ENCODE measurements at places on chromosomes 6 and 20.

GRCh38 chr20:44437497-44437896 is 38.2 kb upstream of the TTPAL start:
- DNase-seq = no peak

DNA sequence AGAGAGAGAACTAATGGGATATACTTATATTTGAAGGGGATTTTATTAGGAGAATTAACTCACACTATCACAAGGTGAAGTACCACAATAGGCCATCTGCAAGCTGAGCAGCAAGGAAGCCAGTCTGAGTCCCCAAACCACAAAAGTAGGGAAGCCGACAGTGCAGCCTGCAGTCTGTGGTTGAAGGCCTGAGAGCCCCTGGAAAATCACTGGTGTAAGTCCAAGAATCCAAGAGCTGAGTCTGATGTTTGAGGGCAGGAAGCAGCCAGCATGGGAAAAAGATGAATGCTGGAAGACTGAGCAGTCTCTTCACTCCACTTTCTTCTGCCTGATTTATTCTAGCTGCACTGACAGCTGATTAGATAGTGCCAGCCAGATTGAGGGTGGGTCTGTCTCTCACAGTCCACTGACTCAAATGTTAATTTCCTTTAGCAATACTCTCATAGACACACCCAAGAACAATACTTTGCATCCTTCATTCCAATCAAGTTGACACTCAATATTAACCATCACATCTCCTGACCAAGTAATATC is 823.9 kb downstream of the PHF3 start:
- no peak for DNase-seq

- no peak for DNase-seq
These were observed 108.1 kb downstream of the CEBPB start for GRCh38 chr20:50298554-50299324.

DNA sequence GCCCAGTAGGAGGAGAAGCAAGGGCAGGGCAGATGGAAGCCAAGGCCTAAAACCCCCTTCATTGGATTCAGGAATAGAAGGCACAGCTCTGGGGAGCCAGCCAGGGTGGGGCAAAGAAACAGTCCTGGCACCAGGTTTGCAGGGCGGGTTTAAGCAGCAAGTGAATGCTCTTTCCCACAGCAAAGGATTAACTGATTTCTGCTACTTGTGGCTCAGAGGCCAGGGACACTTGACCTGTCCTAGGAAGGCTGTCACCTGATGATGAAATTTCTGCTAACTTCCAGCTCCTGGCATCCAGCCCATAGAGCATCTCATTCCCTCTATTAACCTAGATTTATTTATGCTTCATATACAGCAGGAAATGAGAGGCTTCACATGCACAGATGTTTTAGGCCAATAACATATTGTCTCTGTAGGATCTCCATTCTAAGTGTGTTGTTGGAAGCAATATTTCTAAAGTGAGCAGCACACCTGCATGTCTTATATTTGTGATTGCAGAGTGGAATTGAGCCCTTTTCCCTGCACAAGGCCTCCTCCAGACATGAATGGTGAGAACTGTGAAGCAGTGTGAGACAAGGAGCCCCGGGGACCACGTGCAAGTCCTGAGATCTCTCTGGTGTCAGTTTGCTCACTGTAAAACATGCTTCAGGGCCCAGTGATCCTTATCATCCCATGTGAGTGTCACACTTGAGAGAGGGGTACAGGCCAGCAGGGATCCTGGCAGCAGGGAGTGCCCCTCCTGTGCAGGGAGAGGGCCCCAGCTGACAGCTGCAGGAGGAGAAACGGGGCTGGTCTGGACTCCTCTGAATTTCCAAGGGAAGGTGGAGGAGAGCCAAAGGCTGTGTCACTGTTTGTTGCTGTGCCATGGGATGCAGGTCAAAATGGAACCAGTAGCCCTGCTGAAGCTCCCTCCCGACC is 41.1 kb upstream of the CST5 start:
- no peak for DNase-seq

- no peak for DNase-seq
These were observed 2.1 kb upstream of the ZKSCAN4 start for GRCh38 chr6:28254121-28254519.

- no peak for DNase-seq
These were observed 192.8 kb downstream of the COL19A1 start for GRCh38 chr6:70059039-70059719.

- DNase-seq = no peak
These were observed 80.5 kb downstream of the TNFRSF21 start for GRCh38 chr6:47229255-47229654.

Measured in T follicular helper cell (primary cell).